ENCODE measurements at places on chromosomes 5 and 9.

DNA sequence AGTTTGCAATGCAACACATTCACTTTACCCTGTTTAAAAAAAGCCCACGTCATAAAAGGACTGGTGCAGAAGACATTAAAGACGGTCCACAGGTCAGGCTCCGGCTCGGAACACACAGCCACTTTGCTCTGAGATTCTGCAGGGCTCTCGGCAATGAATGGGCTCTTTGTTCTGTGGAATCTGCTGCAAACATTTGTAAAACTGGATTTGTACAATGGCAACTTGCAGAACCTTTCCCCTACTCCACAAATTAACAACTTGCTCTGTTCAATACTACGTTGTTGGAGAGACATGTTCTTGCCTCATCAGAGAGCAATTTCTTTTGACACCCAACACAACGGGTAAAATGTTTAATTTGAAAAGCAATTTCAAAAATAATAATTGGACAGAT is 13.0 kb upstream of the NR5A1 start:
- DNase-seq, result no peak

GRCh38 chr9:133658442-133659431 is 22.6 kb downstream of the DBH start:
- DNase-seq, result no peak

GRCh38 chr5:53017383-53017782 is 28.2 kb downstream of the ITGA2 start:
- no peak for DNase-seq

- no peak for DNase-seq
Observed at GRCh38 chr5:10439692-10440091, 2.0 kb upstream of the ROPN1L start.

DNA sequence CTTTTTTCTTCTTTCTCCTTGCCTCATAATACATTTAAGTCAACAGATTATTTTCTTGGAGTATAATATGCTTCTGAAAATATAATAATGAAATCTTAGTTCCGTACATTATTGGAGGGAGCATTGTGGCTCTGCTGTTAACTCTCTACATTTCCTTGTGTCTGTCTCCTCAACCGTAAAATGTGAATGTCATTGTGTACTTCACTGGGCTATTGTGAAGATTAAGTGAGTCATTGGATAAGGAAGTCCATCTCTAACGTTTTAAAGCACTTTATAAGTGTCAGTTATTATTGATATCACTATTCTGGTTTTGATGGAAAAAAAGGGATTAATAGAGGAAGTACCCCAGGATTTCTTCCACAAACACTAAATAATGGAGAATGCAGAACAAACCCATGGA is 304.5 kb upstream of the RFX3 start:
- DNase-seq, result no peak

DNA sequence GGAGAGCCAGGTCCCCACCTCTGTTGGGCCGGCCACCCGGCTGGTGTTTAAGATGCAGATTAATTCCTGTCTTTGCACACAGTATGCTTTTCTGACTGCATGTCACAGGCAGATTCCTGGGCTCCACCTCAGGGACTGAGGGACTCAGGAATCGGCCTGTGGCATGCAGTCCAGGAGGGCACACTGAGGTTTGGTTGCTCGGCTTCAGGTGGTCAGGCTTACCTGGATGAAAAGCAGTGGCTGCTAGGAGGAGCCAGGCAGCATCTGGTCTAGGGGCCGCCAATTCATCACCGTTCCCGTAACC is 1.1 kb downstream of the WDR5 start:
- no peak for DNase-seq

- DNase-seq, result no peak
Observed at GRCh38 chr5:6185574-6185973, 192.8 kb downstream of the MED10 start.

- DNase-seq, result no peak
Observed at GRCh38 chr9:107193251-107193650, 89.8 kb upstream of the RAD23B start.

DNA sequence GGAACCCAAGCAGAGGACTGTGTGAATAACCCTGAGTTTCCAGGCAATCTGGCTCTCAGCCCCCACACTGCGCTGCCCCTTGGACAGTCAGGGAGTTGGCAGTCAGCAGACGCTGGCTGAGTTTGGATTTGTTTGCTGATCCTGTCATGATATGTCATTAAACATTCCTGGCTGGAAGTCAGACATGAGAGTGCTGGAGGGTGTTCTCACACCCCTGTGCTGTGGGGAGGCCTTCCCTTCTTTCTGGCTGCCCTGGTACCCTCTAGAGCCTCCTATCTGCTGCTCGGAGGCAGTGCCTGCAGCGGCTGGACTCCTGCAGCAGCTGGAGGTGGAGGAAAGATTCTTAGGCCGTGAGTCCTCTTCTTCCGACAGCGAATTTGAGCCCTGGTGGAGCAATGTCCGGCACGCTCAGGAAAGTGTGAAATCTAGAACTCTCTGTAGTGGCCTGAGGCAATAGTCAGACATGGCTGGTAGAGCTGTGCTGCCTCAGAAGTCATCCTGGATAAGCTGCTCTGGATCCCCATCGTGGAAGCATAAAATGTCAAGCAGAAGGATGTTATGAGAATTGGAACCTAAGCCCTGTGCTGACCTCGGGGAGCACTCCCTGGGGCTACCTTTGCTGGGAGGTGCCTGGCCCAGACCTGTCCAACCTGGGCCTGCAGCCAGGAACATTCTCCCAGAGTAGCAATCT is 72.0 kb downstream of the PDE8B start:
- no peak for DNase-seq

GRCh38 chr5:135704616-135705015 is 125.8 kb upstream of the CXCL14 start:
- no peak for DNase-seq

- DNase-seq, result no peak
Observed at GRCh38 chr9:100498592-100498991, 25.6 kb downstream of the TMEFF1 start.

GRCh38 chr5:180599590-180599914 is 8.3 kb upstream of the SCGB3A1 start:
- DNase-seq, result no peak

DNA sequence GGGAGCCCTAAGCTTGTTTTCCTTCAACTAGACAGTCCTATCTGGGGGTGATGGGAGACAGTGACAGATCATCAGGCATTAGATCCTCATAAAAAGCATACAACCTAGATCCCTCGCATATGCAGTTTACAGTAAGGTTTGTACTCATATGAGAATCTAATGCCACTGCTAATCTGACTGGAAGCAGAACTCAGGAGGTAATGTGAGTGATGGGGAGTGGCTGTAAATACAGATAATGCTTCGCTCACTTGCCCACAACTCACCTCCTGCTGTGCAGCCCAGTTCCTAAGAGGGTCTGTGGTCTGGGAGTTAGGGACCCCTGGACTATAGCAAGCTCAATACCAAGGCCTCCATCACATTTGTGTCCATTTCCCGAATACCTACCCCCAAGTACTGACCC is 260.5 kb downstream of the CDK5RAP2 start:
- DNase-seq, result no peak

DNA sequence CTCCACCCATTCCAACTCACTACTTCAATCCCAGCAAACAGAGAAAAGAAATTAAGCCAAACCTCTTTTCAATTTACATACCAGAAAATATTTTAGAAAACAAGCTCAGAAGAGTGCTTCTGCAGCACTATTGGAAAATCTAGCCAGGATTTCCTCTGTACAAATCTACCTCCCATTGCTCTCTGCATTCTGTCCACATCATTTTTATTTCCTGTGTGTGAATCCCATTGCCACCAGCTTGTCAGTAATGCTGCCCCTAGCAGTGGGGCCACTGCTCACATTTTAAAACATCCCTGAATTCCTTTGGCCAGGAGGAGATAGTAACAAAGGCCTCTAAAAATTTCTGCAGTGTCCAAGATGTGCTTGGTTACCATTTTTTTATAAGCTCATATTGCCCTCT is 232.5 kb downstream of the ARRDC3 start:
- no peak for DNase-seq

DNA sequence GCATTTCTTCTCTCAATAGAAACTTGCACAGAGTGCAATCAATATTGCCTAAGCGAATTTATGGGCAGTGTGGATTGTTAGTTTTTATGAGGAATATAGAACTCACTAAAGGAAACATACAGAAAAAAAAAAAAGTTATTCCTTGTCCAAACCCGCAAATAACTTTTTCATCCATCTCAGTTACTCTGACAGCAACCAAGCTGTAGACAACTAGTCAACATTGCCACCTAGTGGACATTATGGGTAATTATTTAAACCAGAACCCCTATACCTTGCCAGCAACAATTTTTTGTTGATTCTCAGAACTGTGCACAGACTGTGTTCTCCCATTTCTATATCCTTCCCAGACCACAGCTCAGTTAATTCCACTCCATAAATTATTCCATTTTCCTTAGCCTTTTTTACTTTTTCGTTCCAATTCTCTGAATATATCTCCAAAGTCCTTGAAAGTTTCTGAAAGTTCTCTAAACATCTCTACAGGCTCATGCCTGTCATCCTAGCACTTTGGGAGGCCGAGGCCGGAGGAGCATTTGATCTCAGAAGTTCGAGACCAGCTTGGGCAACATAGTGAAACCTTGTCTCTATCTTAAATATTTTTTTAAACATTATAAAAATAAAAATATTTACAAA is 2.6 kb upstream of the AFAP1L1 start:
- DNase-seq, result no peak

DNA sequence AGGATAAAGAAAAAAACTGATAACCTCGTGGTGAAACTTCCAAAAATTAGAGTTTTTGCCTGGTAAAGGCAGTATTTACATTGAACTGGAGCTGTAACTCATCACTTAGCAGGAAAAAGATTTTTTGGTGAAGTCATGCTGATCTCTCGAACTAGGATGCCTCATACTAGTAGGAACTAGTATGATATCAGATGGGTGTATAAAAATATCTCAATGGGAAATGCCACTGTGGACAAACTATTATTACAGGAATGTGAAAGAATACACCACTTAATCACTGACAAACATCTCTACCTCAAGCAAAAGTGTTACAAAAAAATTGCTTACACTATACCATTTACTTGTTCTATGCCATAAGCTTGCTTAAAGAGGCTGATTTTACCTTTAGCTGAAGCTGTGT is 28.4 kb downstream of the RFX3 start:
- DNase-seq, result no peak

GRCh38 chr5:179732918-179733771 is 523 bp downstream of the MAML1 start:
- peak; percentile 59 for DNase-seq

DNA sequence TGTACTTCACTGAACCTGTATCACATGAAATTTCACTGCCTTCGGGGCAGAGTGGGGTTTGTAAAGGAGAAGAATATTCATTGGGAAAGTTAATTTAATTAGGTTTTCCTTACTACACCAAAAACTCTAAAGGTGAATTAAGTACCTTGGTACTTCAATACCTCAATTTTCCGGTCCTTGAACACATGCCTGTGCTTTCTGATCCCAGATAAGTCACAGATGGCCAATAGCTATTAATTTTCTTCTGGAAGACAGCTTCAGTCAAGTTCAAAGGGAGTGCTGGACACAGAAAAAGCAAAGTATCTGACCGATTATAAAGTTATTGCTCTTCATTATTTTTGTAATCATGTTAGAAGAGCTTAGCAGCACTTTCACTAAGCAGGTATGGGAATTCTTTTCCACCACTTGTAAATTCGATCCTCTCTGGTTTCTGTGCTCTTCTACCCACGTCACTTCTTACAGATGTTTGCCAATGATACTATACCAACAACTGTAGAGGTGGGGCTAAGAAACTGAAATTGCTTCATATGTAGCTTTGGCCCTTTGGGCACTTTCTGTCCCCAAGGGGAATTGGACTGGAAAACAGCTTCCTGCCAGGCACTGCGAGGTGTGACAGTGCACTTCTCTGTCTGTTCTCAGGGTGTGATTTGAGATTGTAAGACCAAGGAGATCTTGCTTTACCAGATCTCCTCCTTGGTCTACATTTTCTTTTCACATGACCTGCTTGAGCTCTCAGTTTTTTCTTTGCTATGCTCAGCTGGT is 164.0 kb downstream of the CCDC192 start:
- no peak for DNase-seq

DNA sequence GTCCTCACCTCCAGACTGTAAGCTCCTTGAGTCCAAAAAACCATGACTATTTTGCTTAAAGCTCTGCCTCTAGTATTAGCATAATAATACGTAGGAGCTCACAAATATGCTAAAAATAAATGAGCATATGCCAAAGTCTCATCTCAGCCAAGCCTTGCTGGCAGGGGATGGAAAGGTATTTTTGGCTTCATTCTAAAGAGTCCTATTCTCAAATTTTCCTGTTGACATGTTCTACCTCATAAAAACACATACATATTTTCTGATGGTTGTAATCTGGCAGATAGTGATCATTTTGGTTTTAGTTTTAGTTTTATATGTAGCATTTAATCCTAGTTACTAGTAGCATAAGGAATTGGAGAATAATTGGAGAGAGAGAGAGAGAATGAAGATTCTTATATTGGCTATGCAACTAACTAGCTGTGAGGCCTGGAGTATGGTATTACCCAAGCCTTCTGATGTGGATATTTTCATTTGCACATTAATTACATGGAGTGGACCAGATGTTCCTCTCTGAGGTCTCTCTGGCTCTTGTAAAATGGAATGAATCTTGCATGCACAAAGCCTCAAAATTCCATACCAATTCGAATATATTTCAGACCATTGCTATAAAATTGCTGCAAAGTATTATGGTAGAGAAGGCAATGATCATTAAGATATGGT is 55.8 kb downstream of the PIP5K1B start:
- no peak for DNase-seq

DNA sequence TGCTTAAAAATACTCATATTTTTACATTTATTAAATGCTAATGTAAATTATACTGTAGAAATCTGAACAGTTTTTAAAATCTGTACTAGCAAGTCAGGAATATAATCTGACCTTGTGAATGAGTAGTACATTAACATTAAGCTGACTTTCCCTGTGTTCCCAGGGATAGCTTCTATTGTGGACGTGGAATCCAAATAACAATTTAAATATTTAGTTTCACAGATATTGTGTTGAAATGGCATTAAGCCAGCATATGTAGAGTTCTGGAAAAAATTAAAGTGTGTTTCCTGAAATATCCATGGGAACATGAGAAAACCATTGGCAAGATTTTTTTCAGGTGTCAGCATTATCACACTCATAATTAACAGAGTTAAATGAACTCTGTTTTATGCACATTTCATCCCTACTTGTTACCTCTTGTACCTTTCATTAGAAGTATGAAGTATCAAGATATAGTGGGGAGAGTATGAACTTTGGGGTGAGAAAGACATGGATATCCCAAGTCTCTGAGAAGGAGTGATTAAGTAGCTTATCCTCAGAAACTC is 5.7 kb downstream of the RABGAP1 start:
- no peak for DNase-seq

GRCh38 chr5:1380910-1381309 is 36.0 kb upstream of the CLPTM1L start:
- no peak for DNase-seq
